ENCODE measurements at places on chromosomes 1 and 21. TPM values are rescaled to one million over a fixed set of nuclear protein-coding genes. Genes with fewer than 3 reads are reported as not detected.

The OPRD1 gene
- total RNA-seq, result 60.2 TPM

The LDLRAD1 gene
- total RNA-seq, result not detected

The DIO1 gene
- not detected for total RNA-seq

The HMGN1 gene
- total RNA-seq, result 448 TPM

- no peak overlapping the region for H3K27ac ChIP-seq
- no peak for DNase-seq
- H3K4me1 ChIP-seq, result no peaks in the 10 kb centered on the region
- no peaks in the 10 kb centered on the region for H3K36me3 ChIP-seq
- H3K27me3 ChIP-seq, result no peaks in the 10 kb centered on the region
- no peak overlapping the region for H3K4me3 ChIP-seq
Observed at GRCh38 chr1:88001460-88001859, 672.8 kb downstream of the LMO4 start.

- H3K4me3 ChIP-seq, result no peak overlapping the region
- no peaks in the 10 kb centered on the region for H3K27me3 ChIP-seq
Observed at GRCh38 chr21:29155118-29155932, 24.9 kb downstream of the MAP3K7CL start.

- peak overlapping the region; percentile 40 for H3K4me3 ChIP-seq
- H3K27ac ChIP-seq, result peak overlapping the region; percentile 55
- DNase-seq, result peak; percentile 75
Observed at GRCh38 chr1:38029685-38030511, 16.7 kb downstream of the POU3F1 start.

GRCh38 chr21:42300956-42301355 is 14.3 kb downstream of the TFF3 start:
- no peak overlapping the region for H3K4me3 ChIP-seq
- H3K27ac ChIP-seq, result no peak overlapping the region
- no peaks in the 10 kb centered on the region for H3K4me1 ChIP-seq
- no peaks in the 10 kb centered on the region for H3K36me3 ChIP-seq

DNA sequence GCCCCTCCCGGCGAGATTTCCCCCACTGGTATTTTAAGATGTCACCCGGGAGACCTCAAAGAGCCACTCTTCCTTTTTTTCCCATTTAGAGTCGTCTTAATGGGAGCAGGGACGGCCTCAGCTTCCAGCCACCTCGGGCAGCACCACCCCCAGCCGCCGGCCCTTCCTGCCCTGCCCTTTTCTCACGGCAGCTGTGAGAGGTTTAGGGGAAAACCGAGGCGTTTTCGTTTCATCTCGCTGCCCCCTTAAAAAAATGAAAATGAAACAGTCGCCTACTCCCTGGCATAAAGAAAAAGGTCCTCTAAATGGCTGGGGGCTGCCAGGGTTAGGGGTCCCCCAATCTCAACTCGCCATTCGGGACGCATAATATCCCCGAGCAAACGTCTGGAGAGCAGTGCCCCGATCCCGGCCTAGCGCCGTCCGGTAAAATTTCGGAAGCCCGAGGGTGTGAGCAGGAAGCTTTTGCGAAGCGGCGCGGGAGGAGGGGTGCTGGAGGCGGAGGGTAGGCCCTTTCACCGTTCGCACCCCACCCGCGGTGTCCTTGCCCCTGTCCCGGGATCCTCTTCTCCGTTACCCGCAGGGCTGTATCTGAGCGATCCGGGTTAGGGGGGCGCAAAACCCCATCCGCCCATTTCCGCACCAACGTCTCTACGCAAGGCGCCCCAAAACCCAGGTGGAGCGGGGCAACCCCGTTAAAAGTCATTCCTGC is 1.2 kb downstream of the RUNX3 start:
- no peak overlapping the region for H3K27ac ChIP-seq
- no peak for DNase-seq
- H3K27me3 ChIP-seq, result peaks cover 19% of the 10 kb centered on the region
- H3K36me3 ChIP-seq, result no peaks in the 10 kb centered on the region
- H3K4me1 ChIP-seq, result no peaks in the 10 kb centered on the region

DNA sequence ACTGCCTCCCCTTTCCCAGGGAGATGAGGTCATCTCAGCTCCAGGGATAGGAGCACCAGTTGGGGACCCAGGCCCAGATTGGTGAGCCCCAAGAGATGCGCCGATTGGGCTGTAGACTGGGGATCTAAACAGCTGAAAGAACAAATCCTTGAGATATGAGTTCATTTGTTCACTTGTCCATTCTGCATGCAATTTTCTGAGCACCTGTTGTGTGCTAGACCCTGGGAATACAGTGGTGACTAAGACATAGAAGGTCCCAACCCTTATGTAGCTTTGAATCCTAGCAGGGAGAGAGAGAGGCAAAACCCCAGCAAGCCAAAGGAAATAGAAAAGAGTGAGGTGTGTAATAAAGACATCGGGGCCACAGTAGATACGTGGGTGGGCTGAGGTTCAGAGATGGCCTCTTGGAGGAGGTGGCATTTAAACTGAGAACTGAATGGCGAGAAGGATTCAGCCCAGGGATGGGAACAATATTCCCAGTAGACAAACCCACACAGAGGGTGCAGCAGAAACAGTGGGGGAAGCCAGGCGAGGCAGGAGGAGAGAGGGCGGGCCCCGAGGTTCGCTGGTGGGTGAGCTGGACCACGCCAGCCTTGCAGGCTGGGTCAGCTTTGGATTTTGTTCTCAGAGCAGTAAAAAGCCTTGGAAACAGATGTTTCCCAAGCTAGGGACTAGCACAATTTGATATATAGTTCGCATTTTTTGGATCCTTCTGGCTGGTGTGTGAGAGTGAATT is 105.6 kb upstream of the ACTL8 start:
- no peak overlapping the region for H3K4me3 ChIP-seq
- no peaks in the 10 kb centered on the region for H3K36me3 ChIP-seq
- no peak for DNase-seq
- H3K27me3 ChIP-seq, result no peaks in the 10 kb centered on the region

GRCh38 chr1:41242342-41243078 is 404 bp upstream of the SCMH1 start:
- H3K27me3 ChIP-seq, result no peaks in the 10 kb centered on the region
- H3K4me3 ChIP-seq, result peak overlapping the region; percentile 99
- peak; percentile 66 for DNase-seq
- no peaks in the 10 kb centered on the region for H3K36me3 ChIP-seq
- peak overlapping the region; percentile 90 for H3K27ac ChIP-seq

DNA sequence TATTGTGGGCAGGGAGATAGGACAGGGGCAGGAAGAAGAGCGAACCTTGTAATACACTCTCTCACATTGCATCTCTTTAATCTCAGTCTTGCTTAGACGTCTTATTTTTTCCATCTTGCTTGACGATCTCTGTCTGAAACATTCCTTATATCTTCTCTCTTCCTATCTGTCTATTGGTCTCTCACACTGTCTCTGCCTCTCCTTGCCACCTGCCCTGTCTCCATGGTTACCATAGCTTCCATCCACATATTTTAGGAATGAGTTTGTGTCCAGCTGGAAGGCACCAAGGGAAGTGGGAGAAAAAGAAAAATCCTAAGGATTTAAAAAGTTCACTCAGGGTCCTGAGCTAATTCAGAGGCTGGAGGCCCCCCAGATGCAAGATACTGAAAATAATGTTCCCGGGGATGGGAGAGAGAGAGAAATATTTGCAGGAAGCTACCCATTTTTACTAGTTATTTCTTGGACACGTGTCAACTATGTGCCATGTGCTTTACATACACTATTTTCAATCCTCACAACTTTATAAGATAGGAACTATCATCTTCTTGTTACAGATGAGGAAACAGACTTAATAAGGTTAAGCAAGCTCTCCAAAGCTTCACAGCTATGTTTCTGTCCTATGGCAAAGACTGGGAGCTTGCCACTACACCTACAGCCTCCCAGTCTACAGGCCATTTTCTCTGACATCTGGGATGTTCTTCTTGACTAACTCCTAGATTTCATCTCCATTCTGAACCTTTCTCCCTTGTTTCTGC is 933 bp downstream of the ANKRD34A start:
- DNase-seq, result peak; percentile 67
- H3K4me3 ChIP-seq, result peak overlapping the region; percentile 64
- H3K27me3 ChIP-seq, result no peaks in the 10 kb centered on the region
- H3K36me3 ChIP-seq, result 0 out of 2 replicates have a peak, but pooled peaks cover 3% of the 10 kb centered on the region

DNA sequence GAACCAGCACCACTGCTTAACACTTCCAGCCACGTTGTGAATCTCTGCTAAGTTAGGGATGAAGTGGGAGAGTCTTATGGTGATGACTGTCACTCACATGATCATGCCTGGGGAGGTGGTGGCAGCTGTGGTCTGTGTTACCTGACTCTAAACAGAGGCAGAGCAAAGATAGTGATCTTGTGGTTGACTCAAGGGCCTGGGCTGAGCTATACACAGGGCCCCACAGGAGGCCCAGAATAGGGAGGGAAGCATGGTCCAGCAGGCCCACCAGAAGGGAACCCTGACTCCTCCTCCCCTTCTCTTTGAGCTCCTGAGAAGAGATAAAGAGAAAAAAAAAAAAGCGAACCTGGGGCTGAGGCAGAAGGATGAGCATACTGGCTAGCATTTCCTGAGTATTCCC is 55.0 kb downstream of the PLXNA2 start:
- DNase-seq, result peak; percentile 76
- H3K4me3 ChIP-seq, result no peak overlapping the region
- peaks cover 29% of the 10 kb centered on the region for H3K36me3 ChIP-seq
- H3K27me3 ChIP-seq, result no peaks in the 10 kb centered on the region
- H3K4me1 ChIP-seq, result peaks cover 44% of the 10 kb centered on the region
- no peak overlapping the region for H3K27ac ChIP-seq

DNA sequence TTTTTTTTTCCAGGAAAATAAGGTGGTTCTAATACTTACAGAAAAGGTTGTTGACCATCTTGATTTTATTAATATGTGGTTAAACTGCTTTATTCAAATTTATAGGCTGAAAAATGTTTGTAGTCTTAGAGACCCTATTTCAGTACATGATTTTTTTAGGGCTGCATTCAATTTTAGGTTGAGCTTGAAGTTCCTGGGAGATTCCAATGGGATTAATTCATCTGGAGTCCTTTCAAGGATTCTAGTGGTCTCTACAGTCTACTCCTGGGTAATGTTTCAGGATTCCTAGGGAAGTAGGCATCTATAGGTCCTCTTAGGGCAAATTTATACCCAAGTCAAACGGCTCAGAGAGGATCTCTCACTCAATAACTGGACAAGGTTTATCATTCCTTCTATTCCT is 126.7 kb downstream of the HMCN1 start:
- DNase-seq, result no peak
- H3K27me3 ChIP-seq, result no peaks in the 10 kb centered on the region
- H3K27ac ChIP-seq, result no peak overlapping the region
- H3K4me1 ChIP-seq, result 0 out of 2 replicates have a peak, but pooled peaks cover 5% of the 10 kb centered on the region
- no peak overlapping the region for H3K4me3 ChIP-seq

GRCh38 chr1:19395678-19396192 is 83.6 kb downstream of the SLC66A1 start:
- no peak for DNase-seq
- peaks cover 10% of the 10 kb centered on the region for H3K4me1 ChIP-seq
- H3K27me3 ChIP-seq, result no peaks in the 10 kb centered on the region
- H3K27ac ChIP-seq, result no peak overlapping the region
- H3K4me3 ChIP-seq, result no peak overlapping the region
- no peaks in the 10 kb centered on the region for H3K36me3 ChIP-seq

DNA sequence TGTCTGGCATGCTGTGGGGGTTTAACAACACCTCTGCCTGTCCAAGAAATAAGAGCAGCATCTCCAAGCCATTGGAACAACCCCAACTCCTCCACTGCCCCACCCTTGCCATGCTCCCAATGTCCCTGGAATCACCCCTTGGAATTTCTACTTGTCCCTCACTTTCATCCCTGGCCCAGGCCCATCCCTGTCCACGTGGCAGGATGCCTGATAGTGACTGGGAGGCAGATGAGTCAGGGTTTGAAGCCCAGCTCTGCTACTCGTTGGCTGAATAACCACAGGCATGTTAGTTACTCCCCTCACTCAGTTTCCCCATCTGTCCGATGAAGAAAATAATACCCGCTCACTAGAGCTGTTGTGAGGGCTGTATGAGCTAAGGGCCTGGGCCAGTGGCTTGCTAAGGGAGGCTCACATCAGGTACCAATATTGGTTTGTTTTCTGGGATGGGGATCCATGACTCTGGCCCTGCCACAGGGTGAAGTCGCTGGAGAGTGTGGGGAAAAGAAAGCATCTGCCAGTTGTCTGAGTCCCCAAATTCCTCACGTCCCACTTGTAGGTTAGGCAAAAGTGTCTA is 99.4 kb upstream of the TLR5 start:
- no peaks in the 10 kb centered on the region for H3K27me3 ChIP-seq
- no peaks in the 10 kb centered on the region for H3K4me1 ChIP-seq
- DNase-seq, result no peak
- no peak overlapping the region for H3K4me3 ChIP-seq
- H3K36me3 ChIP-seq, result no peaks in the 10 kb centered on the region

DNA sequence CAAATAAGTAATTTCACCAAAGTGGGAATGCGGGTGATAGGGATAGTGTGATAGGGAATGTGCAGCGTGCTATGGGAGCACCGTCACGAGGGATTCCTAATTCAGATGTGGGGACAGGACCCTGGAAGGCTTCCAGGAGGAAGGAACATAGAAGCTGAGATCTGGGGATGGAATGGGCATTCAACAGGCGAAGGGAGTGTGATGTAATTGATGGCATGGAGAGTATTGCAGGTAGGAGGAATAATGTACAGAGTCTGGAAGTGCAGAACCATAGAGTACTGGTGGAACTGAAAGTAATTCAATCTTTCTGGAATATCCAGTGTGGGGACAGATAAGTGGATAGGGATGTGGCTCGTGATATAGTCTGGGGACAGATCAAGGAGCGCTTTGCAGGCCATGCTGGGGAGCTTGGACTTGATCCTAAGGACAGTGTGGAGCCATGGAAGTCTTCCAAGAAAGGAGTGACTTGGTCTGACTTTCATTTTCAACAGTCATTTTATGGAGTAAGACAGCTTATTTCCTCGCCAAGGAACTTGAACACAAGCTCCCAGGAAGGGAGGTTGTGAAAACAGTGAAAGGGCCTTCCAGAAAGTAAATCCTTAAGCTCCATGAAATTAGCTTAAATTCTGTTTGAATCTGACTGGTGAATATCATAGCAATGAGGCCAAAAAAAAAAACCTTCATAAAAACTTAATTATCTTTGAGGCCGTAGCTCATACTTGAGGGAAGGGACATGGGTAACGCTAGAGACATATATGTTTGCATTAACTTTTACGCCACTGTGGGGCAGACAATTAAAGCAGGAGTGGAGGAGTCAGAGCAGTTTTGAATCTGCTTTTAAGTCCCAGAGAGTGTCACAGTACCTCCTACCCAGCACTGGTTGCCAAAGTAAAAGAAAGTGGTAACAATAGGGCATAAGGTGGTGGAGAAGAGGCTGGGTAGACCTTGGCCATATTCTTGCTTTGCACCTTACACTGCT is 55.8 kb downstream of the ROR1 start:
- H3K4me3 ChIP-seq, result no peak overlapping the region
- DNase-seq, result peak; percentile 60
- H3K27me3 ChIP-seq, result no peaks in the 10 kb centered on the region
- H3K36me3 ChIP-seq, result no peaks in the 10 kb centered on the region
- peaks cover 37% of the 10 kb centered on the region for H3K4me1 ChIP-seq

DNA sequence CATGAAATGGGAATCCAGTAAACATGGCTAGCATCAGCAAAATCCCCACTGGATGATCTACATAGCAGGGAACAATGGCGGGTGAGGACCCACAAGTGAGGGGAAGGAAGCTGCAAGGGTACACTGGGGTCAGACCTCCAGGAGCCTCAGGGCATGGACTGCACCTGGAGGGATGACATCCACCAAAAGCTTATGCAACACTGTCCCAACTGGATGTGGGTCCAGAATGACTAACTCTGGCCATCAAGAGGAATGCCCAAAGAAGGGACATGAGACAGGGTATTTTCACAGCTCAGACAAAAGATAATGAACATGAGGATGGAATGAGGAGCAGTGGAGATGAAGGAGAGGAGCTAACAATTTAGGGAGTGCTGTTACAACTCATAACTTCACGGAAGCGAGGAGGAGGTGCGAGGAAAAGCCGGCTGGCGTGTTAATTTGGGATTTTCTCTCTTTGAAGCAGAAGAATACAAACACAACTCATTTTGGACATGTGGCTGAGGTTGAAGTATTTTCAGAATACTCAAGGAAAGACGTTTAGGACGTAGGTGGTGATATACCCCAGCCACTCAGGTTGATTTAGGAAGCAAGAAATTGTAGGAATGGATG is 5.7 kb downstream of the HLCS start:
- H3K36me3 ChIP-seq, result peaks cover 2% of the 10 kb centered on the region
- no peak overlapping the region for H3K4me3 ChIP-seq
- H3K27ac ChIP-seq, result no peak overlapping the region

Data from SJCRH30 (cell line).